ENCODE measurements at places on chromosomes 4 and X.

- no peak for DNase-seq
Observed at GRCh38 chr4:173752610-173753230, 222.7 kb upstream of the HAND2 start.

- DNase-seq, result no peak
Observed at GRCh38 chr4:187849556-187850225, 145.9 kb upstream of the ZFP42 start.

DNA sequence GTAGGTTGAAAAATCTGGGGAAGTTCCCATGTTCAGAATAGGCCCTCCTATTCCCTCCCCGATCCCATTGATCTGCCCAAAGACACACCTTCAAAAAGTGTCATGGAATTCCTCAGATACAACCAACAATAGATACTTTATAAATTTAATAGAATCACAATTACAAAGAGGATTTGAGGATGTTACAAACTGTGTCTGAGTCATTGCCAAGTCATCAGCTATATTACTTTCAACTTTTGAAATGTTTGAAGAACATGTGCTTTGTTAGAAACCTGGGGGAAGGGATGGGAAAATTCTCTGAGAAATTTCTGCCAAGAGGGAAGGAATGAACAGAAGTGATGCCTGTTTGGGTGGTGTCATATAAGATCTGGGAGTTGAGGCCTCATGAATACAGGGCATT, 46.7 kb downstream of the KCNIP4 start:
- no peak for DNase-seq

GRCh38 chrX:119004920-119005524, 30.6 kb downstream of the LONRF3 start:
- peak; percentile 38 for DNase-seq

GRCh38 chr4:56434599-56435139, 746 bp downstream of the PPAT start:
- DNase-seq, result no peak

- DNase-seq, result peak; percentile 3
Observed at GRCh38 chrX:124086411-124086810, 124.9 kb downstream of the STAG2 start.

GRCh38 chrX:41047878-41048534, 37.2 kb upstream of the USP9X start:
- no peak for DNase-seq

DNA sequence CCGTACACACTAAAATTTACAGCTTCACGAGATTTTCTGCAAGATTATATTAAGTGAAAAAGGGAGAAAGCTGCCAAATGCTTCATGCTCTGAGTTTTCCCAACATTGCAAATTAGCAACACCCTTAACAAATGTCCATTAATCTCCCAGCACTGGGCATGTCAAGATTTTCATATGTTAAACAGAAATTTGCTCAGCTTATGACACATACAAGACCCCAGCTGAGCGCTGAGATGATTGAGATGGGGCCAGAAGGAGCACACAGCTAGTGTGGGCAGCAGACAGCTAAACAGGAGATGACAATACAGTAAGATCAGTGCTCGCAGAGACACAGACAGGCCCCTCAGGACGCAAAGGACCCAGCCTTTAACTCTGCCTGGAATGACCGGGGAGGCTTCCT, 208.8 kb downstream of the STK32B start:
- DNase-seq, result no peak

GRCh38 chr4:19508442-19508841, 743.3 kb upstream of the SLIT2 start:
- no peak for DNase-seq

- no peak for DNase-seq
Observed at GRCh38 chr4:87423317-87424098, 1.1 kb downstream of the NUDT9 start.
